Skin of body (tissue), 3 donors: ENCODE measurements at places on chromosomes 6 and 20.

GRCh38 chr6:82521861-82522260 lies 158.2 kb downstream of the TPBG start:
- DNase-seq = no peak

DNA sequence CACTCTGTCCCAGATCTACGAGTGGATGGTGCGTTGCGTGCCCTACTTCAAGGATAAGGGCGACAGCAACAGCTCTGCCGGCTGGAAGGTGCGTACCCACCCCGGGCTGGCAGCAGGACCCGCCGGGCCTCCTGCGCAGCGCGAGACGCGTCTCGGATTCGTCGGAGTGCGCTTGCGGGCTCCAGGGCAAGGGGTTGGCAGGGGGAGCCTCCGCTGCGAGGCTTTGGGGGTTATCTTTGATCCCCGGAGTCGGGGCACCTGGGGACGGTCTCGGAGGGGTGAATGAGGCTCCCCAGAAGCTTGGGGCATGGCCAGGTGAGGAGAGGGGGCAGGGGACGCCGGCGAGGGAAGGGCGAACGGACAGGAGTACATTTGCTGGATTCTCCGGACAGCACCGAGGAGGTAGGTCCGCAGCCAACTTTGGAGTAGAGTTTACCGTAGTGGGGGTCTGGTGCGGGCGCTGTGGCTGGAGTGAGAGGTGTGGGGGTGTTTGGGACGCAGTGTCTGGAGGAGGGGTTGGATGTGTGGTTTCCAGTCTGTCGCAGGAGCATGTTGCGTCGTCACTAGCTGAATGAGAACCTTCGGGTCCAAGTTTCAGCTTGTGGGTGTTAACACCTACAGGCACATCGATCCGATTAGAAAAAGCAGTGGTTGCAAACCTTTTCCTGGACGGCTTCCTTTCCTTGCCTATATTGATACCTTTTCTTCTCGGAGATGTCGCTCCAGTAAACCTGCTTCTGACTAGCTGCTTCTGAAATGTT lies 1.2 kb downstream of the FOXO3 start:
- no peak for DNase-seq

DNA sequence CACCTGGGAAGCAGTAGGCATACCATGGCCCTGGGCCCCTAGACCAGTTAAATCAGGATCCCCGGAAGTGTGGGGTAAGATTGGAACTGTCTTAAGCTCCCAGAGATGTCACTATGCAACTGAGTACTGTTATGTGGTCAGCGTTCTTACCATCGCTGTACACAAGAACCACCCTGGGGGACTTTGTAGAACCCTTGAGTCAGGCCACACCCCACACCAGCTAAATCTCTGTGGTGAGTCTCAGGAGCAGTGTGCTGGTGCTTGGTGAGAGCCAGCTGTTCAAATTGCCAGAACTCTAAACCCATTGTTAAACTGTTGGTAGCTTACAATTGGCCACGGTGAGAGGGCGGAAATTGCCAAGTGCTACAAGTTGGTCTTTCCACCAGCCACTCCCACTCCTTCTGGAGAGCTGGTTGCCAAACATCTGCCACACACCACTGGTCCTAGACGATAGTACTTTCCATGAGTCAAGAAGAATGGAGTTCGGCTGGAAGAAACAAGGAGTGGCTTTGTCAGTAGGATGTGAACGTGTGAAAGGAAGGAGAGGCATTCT lies 80.5 kb upstream of the SYNDIG1 start:
- no peak for DNase-seq

DNA sequence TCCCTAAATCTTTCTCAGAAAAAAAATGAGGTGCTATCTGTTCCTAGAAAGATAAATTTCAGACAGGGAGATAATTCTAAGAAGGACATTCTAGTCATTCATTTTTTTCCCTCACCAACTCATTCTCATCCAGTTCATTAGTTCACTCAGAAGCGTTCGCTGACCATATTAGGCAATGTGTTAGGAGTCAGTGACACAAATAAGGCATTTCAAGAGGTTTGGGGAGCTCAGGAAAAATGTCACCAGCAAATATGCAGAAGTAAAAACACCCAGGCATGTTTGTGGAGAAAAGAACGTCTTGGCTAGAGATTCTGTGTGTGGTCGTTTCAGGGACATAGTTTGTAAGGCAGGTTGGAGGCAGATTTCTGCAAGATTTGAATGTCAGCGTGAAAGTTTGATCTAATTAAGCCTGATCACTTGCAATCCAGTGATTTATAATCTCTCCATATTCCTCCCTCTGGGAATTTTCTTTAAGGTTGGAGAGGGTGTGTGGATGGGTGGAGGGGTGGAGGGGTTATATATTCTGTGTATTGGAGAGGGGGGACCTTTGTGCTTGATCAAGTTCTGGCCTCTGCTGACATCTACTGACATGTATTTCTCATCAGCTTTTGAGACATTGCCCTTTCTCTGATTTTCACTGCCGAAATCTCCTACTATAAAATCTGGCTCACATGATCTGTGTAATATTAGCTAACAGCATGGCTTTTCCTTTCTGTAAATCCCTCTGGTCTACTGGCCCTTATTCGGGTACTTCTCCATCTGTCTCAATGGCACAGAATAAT lies 3.6 kb downstream of the MYCT1 start:
- DNase-seq = no peak

DNA sequence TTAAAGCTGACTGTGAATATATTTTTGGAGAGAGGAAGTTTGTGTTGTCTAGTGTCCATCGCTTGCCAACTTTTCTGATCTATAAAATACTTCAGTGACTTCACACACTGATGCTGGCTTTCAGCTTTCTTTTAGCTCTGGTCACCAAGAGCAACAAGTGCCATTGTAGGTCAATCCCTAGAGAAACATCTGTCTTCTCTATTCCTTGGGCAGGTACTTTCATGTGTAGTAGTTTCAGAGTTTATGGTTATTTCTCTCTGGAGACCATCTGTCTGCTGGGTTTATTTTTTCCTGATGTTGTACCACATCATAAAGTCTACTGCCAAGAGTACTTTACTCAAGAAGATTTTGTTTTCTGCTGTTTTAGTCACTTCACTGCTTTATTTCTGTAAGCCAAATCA lies 249.9 kb downstream of the KHDC1L start:
- no peak for DNase-seq

GRCh38 chr6:82869493-82869892 lies 196.1 kb downstream of the UBE3D start:
- DNase-seq = no peak

- DNase-seq = peak; percentile 11
Observed at GRCh38 chr6:57242505-57242904, 20.4 kb upstream of the RAB23 start.

DNA sequence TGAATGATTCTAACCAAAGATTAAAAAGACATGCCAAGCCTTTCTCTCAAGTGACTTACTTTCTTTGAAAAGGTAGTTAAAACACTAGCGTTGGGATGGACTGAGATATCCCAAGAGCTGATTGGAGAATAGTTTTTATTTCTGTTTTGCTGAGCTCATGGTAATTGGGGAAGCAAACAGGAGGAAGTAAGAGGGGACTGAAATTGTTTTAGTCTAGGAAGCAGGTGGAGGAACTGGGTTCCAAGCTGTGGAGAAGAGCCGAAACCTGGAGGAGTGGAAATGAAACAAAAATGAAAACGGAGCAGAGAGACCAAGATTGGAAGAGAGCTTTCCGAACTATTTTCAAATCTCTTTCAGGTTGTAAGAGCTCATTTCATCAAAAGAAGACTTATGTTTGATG lies 59.9 kb upstream of the TENT5A start:
- no peak for DNase-seq

GRCh38 chr20:60453388-60454246 lies 495.4 kb downstream of the CDH26 start:
- DNase-seq = no peak
